ENCODE measurements at places on chromosomes 12 and 14.

DNA sequence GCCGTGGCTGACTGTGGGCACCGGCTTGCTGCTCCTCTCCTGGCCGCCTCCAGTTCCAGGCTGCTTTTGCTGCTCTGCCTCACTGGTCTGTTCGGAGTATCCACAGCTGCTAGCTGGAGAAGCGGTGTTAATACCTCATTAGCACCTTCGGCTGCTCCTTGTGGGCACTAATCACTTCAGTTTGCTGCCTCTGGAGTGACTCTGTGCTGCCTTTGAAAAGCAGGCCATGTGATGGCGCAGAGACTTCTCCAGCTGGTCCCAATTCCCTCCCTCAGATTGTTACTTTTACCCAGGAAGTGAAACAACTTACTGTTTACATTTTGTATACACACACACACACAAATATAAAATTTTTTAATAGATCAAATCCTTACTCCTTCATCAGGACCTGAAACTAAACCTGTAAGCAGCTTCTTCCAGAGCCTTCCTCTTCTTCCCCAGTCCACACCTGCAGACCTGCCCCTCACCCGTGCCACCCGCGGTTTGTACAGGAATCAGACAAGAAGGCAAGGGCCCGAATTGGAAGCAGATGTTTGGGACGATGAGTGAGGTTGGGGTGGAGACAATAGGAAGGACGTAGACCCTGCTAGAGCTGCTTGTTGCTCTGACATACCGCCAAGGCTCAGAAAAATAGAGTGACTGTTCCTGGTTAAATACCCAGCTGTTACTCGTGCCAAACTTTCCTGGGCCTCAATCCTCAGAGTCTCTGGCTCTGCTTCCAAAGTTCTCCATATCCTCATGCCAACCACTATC lies 41.5 kb upstream of the LTBP2 start:
- no peak for DNase-seq

DNA sequence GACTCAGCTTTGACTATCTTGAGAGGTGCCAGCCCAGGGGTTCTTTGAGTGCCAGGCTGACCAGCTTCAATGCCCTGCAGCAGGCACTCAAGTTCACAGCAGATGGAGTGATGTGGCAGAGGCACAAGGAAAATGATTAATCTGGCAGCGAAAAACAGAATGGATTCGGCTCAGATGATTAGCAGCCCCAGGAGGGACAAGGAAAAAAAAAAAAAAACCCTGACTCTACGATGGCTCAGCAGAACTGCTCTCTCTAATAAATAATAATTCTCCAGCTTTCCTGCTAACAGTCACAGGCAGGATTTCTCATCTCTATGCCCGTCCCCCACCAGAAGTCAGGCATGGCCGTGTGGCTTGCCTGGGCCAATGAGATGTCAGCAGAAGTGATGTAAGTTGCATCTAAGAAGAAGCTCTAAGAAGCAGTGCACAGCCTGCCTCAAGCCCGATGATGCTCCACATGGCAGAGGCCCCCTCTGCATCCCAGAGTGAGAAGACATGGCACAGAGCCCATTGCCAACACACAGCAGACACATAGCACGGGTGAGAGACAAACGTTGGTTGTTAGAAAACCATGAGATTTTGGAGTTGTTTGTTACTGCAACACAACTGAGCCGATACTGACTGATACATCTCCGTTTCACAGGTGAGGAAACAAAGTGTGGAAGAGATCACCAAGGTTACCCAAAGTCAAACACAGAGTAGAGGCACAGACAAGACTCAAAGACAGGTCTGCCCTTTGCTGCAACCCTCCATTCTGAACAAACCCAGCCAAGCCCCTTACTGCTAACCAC lies 111.0 kb downstream of the SCARB1 start:
- no peak for DNase-seq

GRCh38 chr12:89038831-89039512 lies 313.3 kb downstream of the DUSP6 start:
- no peak for DNase-seq

- no peak for DNase-seq
These were observed 8.7 kb downstream of the DRAM1 start for GRCh38 chr12:101885912-101886561.
